Stimulated activated CD8-positive, alpha-beta memory T cell treated with anti-CD3 and anti-CD28 coated beads, Interleukin-7, amount 100 ng/mL, for 24 hours (primary cell): ENCODE measurements at places on chromosomes 7 and 10.

DNA sequence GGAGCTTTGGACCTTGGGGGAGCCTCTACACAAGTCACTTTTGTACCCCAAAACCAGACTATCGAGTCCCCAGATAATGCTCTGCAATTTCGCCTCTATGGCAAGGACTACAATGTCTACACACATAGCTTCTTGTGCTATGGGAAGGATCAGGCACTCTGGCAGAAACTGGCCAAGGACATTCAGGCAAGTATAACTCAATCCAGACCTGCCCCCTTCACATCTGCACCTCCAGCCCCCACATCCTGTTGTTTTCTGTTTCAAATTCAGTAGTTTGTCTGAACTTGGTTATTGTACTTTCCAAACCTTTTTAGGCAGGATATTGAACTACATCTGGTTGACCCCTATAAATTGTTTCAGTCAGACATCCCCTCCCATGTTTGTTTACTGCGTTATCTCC, 62.4 kb upstream of the CC2D2B start:
- DNase-seq: no peak

DNA sequence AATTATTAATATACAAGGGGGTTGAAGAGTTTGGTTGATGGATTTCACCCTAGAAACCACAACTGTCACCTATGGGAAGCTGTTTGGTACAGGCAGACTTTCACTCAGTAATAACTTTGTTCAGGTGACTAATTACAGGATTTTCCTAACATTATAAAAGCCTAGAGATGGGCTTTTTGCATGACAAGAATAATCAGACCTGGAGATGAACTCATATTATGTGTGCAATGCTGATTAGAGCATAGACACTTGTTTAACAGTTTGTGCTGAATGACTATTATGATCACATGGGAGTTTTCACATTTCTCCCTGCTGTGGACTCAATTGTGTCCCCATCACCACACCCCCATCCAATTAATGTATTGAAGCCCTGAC, 90.2 kb upstream of the STEAP4 start:
- DNase-seq: no peak

GRCh38 chr7:78684201-78684600, 769.3 kb downstream of the MAGI2 start:
- DNase-seq: no peak

DNA sequence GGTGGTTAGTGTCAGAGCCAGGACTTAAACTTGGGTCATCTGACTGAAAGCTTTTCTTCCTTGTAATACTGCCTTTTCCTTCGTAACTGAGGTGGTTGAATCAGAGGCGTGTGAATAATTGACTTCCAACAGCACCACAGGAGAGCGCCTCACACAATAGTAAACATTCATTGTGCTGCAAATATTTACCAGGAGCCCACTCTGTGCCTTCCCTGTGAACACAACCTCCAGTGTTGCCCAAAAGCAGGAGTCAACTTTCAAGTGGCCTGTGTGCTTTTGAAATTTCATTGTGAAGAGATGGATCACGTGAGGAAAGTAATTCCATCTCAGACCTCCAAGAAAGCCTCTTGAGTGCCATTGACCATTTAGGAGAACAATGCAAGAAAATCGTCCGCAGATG, 60.2 kb downstream of the ADRA2A start:
- DNase-seq: no peak

DNA sequence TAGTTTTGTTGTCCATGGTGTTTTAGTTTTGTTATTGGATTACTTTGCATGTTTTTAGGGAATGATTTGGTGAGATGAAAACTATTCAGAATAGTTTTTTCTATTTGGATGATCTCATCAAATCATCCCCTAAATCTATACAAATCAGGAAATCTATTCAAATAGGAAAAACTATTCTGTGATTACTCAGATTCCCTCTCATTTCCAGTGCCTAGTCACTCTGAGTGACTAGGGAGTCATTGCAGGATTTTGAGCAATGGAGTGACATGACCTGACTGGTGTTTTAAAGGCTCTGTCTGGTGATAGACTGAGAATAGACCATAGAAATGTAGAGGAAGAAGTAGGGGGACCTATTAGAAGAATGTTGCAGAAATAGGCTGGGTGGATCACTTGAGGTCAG, 72.4 kb downstream of the TPST1 start:
- no peak for DNase-seq

GRCh38 chr10:125709553-125710474, 9.7 kb upstream of the EDRF1 start:
- no peak for DNase-seq

DNA sequence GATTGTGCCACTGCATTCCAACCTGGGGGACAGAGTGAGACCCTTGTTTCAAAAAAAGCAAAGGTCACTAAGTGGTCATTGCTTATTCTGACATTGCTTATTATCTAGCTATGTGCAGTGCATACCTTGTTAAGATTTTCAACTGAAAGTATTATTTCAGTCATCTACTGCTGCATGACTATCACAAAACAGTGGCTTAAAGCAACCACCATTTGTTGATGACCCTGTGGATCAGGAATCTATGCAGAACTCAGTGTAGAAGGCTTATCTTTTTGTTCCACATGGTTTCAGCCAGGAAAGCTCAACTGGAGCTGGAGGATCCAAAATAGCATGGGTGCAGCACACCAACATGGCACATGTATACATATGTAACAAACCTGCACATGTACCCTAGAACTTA, 23.1 kb downstream of the THNSL1 start:
- no peak for DNase-seq
